GM23248 (cell line): ENCODE measurements at places on chromosomes 2 and 18. TPM values are rescaled to one million over a fixed set of nuclear protein-coding genes. Genes with fewer than 3 reads are reported as not detected.

VAMP5 gene
- polyA plus RNA-seq: 287 and 289 TPM in 2 replicates

SPP2 gene
- polyA plus RNA-seq: not detected in 2 replicates

DSC2 gene
- polyA plus RNA-seq: not detected in 2 replicates

TSPYL6 gene
- not detected in 2 replicates for polyA plus RNA-seq

STAT4 gene
- polyA plus RNA-seq: 1.9 and 2.2 TPM in 2 replicates

KLHL29 gene
- polyA plus RNA-seq: 1.7 and 1.9 TPM in 2 replicates
